ENCODE measurements at places on chromosomes 2 and 18. TPM values are rescaled to one million over a fixed set of nuclear protein-coding genes. Genes with fewer than 3 reads are reported as not detected.

The HYCC2 gene
- total RNA-seq, result 13.2 TPM

- no peaks in the 10 kb centered on the region for H3K36me3 ChIP-seq
- H3K4me1 ChIP-seq, result no peaks in the 10 kb centered on the region
- no peak overlapping the region for H3K4me3 ChIP-seq
- no peaks in the 10 kb centered on the region for H3K27me3 ChIP-seq
- DNase-seq, result no peak
- H3K27ac ChIP-seq, result no peak overlapping the region
Observed at GRCh38 chr18:79554945-79555645, 124.5 kb upstream of the CTDP1 start.

The TEX44 gene
- total RNA-seq, result not detected

DNA sequence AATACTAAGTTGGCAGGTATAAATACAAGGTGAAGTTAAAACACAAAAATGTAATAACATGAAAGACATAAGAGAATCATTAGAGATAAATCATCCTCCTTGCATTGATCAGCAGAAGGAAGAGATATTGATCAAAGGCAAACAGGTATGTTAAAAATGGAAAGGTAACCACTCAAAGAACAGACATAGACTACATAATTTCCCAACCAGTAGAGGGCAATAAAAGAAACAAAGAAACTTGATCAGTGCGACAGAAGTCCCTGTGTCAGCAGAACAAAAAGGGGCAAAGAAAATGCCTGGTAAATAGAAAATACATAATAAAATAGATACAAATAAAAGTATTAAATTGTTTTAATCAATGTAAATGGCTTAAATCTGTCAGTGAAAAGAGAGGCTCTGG, 53.6 kb downstream of the FAM228A start:
- no peak overlapping the region for H3K27ac ChIP-seq
- no peak overlapping the region for H3K4me3 ChIP-seq
- H3K27me3 ChIP-seq, result no peaks in the 10 kb centered on the region

DNA sequence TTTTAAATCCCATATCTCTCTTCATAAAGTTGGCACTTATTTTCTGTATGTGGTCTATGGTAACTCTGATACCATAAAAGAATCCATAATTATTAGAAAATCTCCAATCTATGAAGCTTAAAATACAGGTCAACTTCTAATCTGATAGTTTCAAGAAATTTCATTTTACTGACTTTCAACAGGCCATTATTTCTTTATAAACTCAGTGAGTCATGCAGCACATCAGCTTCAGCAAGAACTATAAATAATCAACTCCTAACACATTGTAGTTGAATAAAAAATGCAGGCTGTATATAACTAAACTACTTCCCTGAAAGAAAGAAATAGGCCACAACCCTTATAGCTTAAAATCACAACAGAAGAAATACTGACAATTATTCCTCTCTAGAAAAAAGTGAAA, 204.3 kb upstream of the CCDC150 start:
- H3K27ac ChIP-seq, result peak overlapping the region; percentile 2
- H3K36me3 ChIP-seq, result no peaks in the 10 kb centered on the region
- H3K4me1 ChIP-seq, result peaks cover 8% of the 10 kb centered on the region
- H3K27me3 ChIP-seq, result no peaks in the 10 kb centered on the region
- H3K4me3 ChIP-seq, result no peak overlapping the region

DNA sequence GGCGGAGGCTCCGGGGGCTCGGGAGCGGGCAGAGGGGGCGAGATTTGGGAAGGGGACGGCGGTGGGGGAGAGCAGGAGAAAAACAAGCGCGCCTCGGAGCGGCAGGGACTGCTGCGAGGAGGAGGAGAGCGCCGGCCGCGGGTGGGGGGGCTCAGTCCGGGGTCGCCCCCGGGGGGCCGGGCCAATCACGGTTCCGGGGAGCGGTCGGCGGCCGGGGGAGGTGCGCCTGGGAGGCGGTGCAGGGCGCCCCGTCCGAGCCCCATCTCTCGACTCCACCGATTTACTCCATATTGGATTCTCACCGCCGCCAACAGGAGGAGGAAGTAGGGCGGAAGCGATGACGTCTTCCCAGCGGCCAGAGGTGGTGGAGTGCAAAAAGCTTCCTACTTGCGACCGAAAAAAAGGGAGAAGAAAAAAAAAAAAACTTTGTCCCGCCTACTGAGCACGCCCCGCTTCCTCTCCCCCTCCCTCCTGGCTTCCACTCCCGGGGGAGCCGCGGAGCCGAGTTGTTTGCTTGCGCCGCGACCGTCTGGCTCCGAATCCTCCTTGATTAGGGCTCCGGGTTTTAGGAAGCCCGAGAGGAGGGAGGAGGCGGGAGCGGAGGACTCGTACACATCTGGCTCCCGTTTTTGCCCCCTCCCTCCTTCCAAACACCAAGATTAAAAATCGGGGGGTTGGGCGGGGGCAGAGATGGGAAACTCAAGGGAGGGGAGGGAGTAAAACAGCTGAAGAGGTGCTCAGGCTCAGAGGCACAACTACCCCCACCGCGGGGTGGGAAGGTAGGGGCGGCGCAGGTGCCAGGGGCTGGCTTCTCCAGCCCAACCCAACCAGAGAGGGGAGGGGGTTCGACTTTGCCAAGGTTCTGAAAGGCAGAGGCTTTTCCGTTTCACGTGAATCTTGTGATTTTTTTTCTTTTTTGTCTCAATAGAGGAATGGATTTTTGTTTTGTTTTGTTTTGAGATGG, at the start of gene SPRED2:
SPRED2 (minus strand) TSS at position 373 of the 964 bp plus-strand sequence. CDS start 612 bp downstream, outside the sequence.
- peaks cover 38% of the 10 kb centered on the region for H3K4me1 ChIP-seq
- H3K27me3 ChIP-seq, result no peaks in the 10 kb centered on the region
- H3K4me3 ChIP-seq, result peak within 1 kb of the TSS; percentile 81
- peak; percentile 97 for DNase-seq

- peaks cover 29% of the 10 kb centered on the region for H3K4me1 ChIP-seq
- no peak for DNase-seq
Observed at GRCh38 chr18:5439986-5440696, 103.7 kb downstream of the EPB41L3 start.

DNA sequence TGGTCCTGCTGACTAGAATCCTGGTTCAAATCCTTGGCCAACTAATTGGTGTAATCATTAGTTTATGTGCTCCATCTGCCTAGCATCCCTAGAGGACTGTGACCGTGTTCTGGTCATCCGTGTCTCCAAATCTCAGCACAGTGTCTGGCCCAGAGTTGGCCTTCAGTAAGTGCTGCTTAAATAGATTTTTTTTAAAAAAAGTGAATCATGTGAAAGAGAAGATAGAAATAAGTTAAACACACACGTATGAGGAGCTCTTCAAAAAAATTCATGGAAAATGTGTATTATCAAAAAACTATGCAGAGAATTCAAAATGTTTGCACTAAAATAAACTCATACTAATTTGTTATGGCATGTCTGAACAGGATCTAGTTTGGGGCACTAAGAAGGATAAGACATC, 129.3 kb upstream of the TLK1 start:
- H3K36me3 ChIP-seq, result no peaks in the 10 kb centered on the region
- no peak overlapping the region for H3K27ac ChIP-seq
- DNase-seq, result no peak
- no peaks in the 10 kb centered on the region for H3K4me1 ChIP-seq

- DNase-seq, result no peak
- H3K4me3 ChIP-seq, result no peak overlapping the region
- H3K27ac ChIP-seq, result no peak overlapping the region
- H3K4me1 ChIP-seq, result no peaks in the 10 kb centered on the region
Observed at GRCh38 chr2:113376913-113377445, 60.5 kb upstream of the ZNG1B start.

The NAT8 gene
- total RNA-seq, result not detected

DNA sequence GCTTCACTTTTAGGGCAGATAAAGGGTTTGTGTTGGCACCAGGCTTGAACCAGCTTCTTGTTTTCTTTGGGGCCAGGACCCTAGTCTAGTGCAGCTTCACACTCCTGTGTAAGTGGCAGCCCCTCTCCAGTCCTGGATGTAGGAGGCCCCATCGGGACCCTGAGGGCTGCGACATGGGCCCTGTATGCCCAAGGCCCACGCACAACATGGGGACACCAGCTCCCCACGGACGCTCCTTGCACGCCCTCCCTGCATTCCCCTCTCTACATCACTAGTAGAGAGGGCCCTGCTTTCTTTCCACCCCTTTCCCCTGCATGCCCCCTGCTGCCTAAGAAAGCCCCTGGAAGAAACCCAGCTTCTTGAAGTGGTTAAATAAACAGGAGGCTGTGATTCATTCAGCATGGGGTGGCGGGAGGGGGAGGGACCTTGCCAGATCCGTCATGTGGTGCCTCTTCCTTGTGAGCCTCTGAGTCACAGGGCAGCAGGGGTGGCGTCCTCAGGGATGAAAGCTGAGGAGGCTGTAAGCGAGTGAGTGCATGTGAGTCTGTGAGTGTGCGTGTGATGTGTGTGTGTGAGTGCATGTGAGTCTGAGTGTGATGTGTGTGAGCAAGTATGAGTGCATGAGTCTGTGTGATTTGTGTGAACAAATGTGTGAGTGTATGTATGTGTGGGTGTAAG, 42.5 kb downstream of the COPS8 start:
- H3K27ac ChIP-seq, result peak overlapping the region; percentile 54
- DNase-seq, result peak; percentile 79
- no peaks in the 10 kb centered on the region for H3K27me3 ChIP-seq
- no peaks in the 10 kb centered on the region for H3K36me3 ChIP-seq
- H3K4me1 ChIP-seq, result no peaks in the 10 kb centered on the region

GRCh38 chr2:54720563-54720962, 2.9 kb upstream of the EML6 start:
- H3K36me3 ChIP-seq, result no peaks in the 10 kb centered on the region
- H3K4me3 ChIP-seq, result no peak overlapping the region
- DNase-seq, result no peak
- H3K27ac ChIP-seq, result no peak overlapping the region
- H3K4me1 ChIP-seq, result peaks cover 11% of the 10 kb centered on the region
- peaks cover 7% of the 10 kb centered on the region for H3K27me3 ChIP-seq

- no peak overlapping the region for H3K27ac ChIP-seq
Observed at GRCh38 chr2:118167026-118167425, 78.8 kb downstream of the INSIG2 start.

GRCh38 chr2:197675246-197675645, at the start of gene RFTN2:
TSS of gene RFTN2 (minus strand) at chr2:197675587. CDS start at chr2:197675458, 129 bp downstream.
- peak within 1 kb of the TSS; percentile 15 for H3K4me3 ChIP-seq
- H3K27me3 ChIP-seq, result no peaks in the 10 kb centered on the region
- no peak for DNase-seq
- H3K36me3 ChIP-seq, result no peaks in the 10 kb centered on the region
- H3K27ac ChIP-seq, result peak within 1 kb of the TSS; percentile 66
- peaks cover 19% of the 10 kb centered on the region for H3K4me1 ChIP-seq

The SDC1 gene
- total RNA-seq, result 0.36 TPM

DNA sequence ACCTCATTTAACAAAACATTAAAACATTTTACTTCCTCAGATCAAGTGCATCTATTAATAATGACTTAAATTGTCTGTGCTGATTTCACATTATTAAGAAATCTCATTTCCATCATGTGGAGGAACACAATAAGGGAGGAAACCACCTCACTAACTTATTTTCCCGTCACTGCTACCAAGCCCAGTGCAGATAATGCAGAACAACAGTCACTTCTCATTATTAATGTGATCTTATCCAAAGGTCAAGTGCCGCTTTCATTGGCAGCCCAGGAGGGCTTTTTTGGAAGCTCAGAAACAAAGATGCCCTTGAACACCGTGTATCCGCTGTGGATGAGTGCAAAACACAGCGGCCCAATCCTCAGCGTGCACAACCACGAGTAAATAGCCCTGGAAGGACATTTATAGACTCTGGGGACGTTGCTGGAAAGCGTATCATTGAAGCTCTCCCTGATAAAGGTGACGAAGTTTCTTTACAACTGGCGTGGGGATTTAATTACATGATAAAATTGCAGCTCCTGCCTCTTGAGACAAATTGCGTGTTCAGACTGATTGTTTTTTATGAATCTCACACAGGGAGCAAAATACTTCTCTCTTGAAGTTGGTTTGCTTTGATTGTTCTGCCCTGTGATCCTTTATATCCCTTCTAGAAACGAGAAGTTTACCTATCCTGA, 13.2 kb downstream of the ASB18 start:
- DNase-seq, result no peak
- no peaks in the 10 kb centered on the region for H3K27me3 ChIP-seq
- H3K4me3 ChIP-seq, result no peak overlapping the region
- H3K36me3 ChIP-seq, result no peaks in the 10 kb centered on the region
- H3K4me1 ChIP-seq, result peaks cover 10% of the 10 kb centered on the region

- H3K4me1 ChIP-seq, result no peaks in the 10 kb centered on the region
- H3K27me3 ChIP-seq, result no peaks in the 10 kb centered on the region
- H3K36me3 ChIP-seq, result no peaks in the 10 kb centered on the region
- no peak overlapping the region for H3K4me3 ChIP-seq
Observed at GRCh38 chr18:68840554-68841263, 42.8 kb downstream of the CCDC102B start.

DNA sequence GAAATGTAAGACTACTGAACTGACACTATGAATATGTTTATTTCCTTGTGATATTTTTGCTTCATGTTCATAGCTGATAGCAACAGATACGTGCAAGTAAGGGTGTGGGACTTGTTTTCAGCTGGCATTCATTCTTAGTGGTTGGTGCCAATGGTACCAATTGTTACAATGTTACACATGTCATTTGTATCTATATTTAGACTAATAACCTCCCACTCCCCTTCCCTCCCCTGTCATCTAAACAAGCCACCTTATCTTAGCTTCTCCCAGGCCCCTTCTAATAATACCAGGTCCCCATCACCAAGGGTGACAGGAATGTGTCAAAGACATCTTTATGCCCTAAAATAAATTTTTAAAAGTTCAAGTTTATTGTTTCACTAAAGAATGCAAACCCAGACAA, 294.7 kb upstream of the FAM98A start:
- H3K27ac ChIP-seq, result no peak overlapping the region
- H3K27me3 ChIP-seq, result no peaks in the 10 kb centered on the region
- no peaks in the 10 kb centered on the region for H3K36me3 ChIP-seq
- DNase-seq, result no peak

DNA sequence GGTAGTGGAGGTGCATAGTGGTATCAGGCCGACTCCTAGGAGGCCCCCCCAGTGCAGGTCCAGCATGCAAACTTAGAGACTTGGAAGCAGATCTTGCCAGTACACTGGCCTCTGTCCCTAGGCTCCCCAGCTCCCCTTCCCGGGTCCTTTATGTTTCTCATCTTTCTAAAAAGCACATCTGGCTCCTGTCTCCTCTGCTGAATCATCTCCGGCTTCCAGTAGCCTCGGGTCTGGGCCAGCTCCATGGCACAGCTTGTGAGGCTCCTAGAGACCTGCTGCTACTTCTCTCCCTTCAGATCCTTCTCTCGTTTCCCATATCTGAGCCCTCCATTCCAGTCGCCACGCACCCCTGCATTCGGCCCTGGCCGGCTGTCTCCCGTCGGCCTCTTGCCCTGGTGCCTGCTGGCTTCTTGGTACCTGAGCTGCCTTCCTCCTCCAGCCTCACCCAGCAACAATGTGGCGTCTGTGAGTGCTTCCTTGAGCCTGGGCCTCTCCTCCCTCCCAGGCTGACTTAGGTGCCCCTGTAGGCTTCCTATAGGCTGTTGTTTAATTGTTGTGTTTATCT, 6.6 kb downstream of the TRAF3IP1 start:
- H3K4me1 ChIP-seq, result peaks cover 10% of the 10 kb centered on the region
- H3K4me3 ChIP-seq, result no peak overlapping the region

GRCh38 chr18:77112747-77113092, 19.9 kb downstream of the MBP start:
- no peak overlapping the region for H3K4me3 ChIP-seq
- H3K4me1 ChIP-seq, result peaks cover 20% of the 10 kb centered on the region
- peaks cover 4% of the 10 kb centered on the region for H3K36me3 ChIP-seq
- no peaks in the 10 kb centered on the region for H3K27me3 ChIP-seq

The MAPK4 gene
- 39.1 TPM for total RNA-seq

The DES gene
- total RNA-seq, result 27,245 TPM
